Fibroblast of the aortic adventitia (primary cell): ENCODE measurements at places on chromosomes 6 and 20. TPM values are rescaled to one million over a fixed set of nuclear protein-coding genes. Genes with fewer than 3 reads are reported as not detected.

ARMH2 gene
- total RNA-seq = not detected in 2 replicates

BPIFB2 gene
- total RNA-seq = not detected in 2 replicates

RIMS1 gene
- total RNA-seq = 0.63 TPM in 1 of 2 replicates, not detected in the other

BLTP3A gene
- 3.4 and 8.9 TPM in 2 replicates for total RNA-seq

LIME1 gene
- total RNA-seq = 1.7 and 2.1 TPM in 2 replicates

ELOVL2 gene
- 0.16 and 0.18 TPM in 2 replicates for total RNA-seq

MCHR2 gene
- not detected in 2 replicates for total RNA-seq

KCNK17 gene
- total RNA-seq = not detected in 2 replicates

TMEM74B gene
- not detected in 2 replicates for total RNA-seq

SOBP gene
- 7.4 and 7.9 TPM in 2 replicates for total RNA-seq

IRAK1BP1 gene
- total RNA-seq = 6.5 and 7.9 TPM in 2 replicates

RAET1E gene
- 0.63 TPM in 1 of 2 replicates, not detected in the other for total RNA-seq

OR2H1 gene
- total RNA-seq = not detected in 2 replicates

CRIP3 gene
- not detected in 2 replicates for total RNA-seq

DEFB124 gene
- not detected in 2 replicates for total RNA-seq

BACH2 gene
- 0.27 and 0.65 TPM in 2 replicates for total RNA-seq

GJA1 gene
- total RNA-seq = 245 and 251 TPM in 2 replicates

MRAP2 gene
- total RNA-seq = 0.33 and 5.8 TPM in 2 replicates

ESR1 gene
- 2.7 and 3.4 TPM in 2 replicates for total RNA-seq

SNAP25 gene
- total RNA-seq = 0.65 and 3.1 TPM in 2 replicates

UBD gene
- not detected in 2 replicates for total RNA-seq

TNFRSF21 gene
- 13.8 and 17.7 TPM in 2 replicates for total RNA-seq

PAX1 gene
- total RNA-seq = not detected in 2 replicates

NRN1 gene
- total RNA-seq = 0.65 TPM in 1 of 2 replicates, not detected in the other

LGSN gene
- not detected in 2 replicates for total RNA-seq

LY6G6C gene
- total RNA-seq = not detected in 2 replicates

PLEKHG1 gene
- 1.9 and 3.7 TPM in 2 replicates for total RNA-seq

SYNDIG1 gene
- total RNA-seq = 0.25 and 1.6 TPM in 2 replicates

ROS1 gene
- 0.18 TPM in 1 of 2 replicates, not detected in the other for total RNA-seq

ARMC2 gene
- 1.6 and 2.5 TPM in 2 replicates for total RNA-seq

PSORS1C1 gene
- 1.2 and 7.0 TPM in 2 replicates for total RNA-seq

SLCO4A1 gene
- 0.72 and 0.90 TPM in 2 replicates for total RNA-seq

SLC24A3 gene
- 0.57 TPM in 1 of 2 replicates, not detected in the other for total RNA-seq

RAMACL gene
- 2.4 and 2.5 TPM in 2 replicates for total RNA-seq

MATN4 gene
- total RNA-seq = not detected in 2 replicates

CALHM4 gene
- not detected in 2 replicates for total RNA-seq

TMEM200A gene
- 61.5 and 137 TPM in 2 replicates for total RNA-seq

SPATA25 gene
- 2.1 and 9.6 TPM in 2 replicates for total RNA-seq

TSHZ2 gene
- total RNA-seq = 6.9 and 48.9 TPM in 2 replicates

TRIM38 gene
- total RNA-seq = 12.0 and 35.3 TPM in 2 replicates

TMEM217 gene
- total RNA-seq = 0.09 TPM in 1 of 2 replicates, not detected in the other

SCAF8 gene
- total RNA-seq = 23.6 and 47.6 TPM in 2 replicates

KHDC1L gene
- not detected in 2 replicates for total RNA-seq

HS3ST5 gene
- total RNA-seq = 0.09 TPM in 1 of 2 replicates, not detected in the other

TCP11 gene
- total RNA-seq = 0.36 TPM in 1 of 2 replicates, not detected in the other
